ENCODE measurements at places on chromosomes 11 and 22. TPM values are rescaled to one million over a fixed set of nuclear protein-coding genes. Genes with fewer than 3 reads are reported as not detected.

DNA sequence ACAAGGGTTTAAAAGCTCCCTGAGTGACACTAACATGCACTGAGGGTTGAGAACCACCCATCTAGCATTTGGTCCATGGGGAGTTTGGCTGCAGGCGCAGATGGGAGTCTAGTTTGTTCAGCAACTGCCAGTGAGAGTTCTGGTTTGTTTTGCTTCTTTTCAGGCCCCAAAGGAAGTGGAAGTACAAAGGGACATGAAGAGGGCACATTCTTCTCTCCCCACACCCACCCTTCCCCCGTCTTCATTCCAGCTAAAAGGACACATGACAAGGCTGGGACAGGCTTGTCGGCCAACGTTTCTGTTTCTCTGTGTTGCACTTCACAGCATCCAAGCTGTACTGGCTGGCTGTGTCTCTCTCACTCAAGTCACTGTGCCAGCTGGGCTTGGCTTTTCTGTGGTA is 8.2 kb upstream of the ENDOD1 start:
- no peak overlapping the region for H3K27ac ChIP-seq
- H3K4me3 ChIP-seq = no peak overlapping the region
- H3K27me3 ChIP-seq = no peaks in the 10 kb centered on the region
- no peak for DNase-seq
- no peaks in the 10 kb centered on the region for H3K36me3 ChIP-seq
- peaks cover 3% of the 10 kb centered on the region for H3K4me1 ChIP-seq

- H3K27me3 ChIP-seq = no peaks in the 10 kb centered on the region
- DNase-seq = no peak
- H3K4me1 ChIP-seq = no peaks in the 10 kb centered on the region
- no peak overlapping the region for H3K4me3 ChIP-seq
- H3K36me3 ChIP-seq = no peaks in the 10 kb centered on the region
- no peak overlapping the region for H3K27ac ChIP-seq
Measured at GRCh38 chr11:88697139-88697538, 359.6 kb upstream of the CTSC start.

The C11orf91 gene
- total RNA-seq = not detected

The ARHGAP8 gene
- 9.3 TPM for total RNA-seq

- no peak overlapping the region for H3K4me3 ChIP-seq
- DNase-seq = no peak
- peaks cover 5% of the 10 kb centered on the region for H3K4me1 ChIP-seq
- H3K27me3 ChIP-seq = no peaks in the 10 kb centered on the region
- H3K27ac ChIP-seq = no peak overlapping the region
Measured at GRCh38 chr11:95829580-95830259, 39.4 kb downstream of the CEP57 start.

The HEPHL1 gene
- 1.7 TPM for total RNA-seq
